Left cardiac atrium (tissue), 4 donors: ENCODE measurements at places on chromosomes 12 and 14. TPM values are rescaled to one million over a fixed set of nuclear protein-coding genes. Genes with fewer than 3 reads are reported as not detected.

TBC1D30 gene
- total RNA-seq = 3.0 TPM

NPAS3 gene
- total RNA-seq = 2.4 TPM

ABCC9 gene
- 44.6 TPM for total RNA-seq

MYF5 gene
- not detected for total RNA-seq

LTBP2 gene
- total RNA-seq = 43.3 TPM

KRT83 gene
- total RNA-seq = not detected

KITLG gene
- 12.0 TPM for total RNA-seq

BRMS1L gene
- total RNA-seq = 9.7 TPM

SCN8A gene
- 0.21 TPM for total RNA-seq

POLE2 gene
- 1.2 TPM for total RNA-seq

FAM186B gene
- 0.31 TPM for total RNA-seq

CBLN3 gene
- total RNA-seq = 2.2 TPM

TMEM132C gene
- 11.1 TPM for total RNA-seq

STYK1 gene
- not detected for total RNA-seq

SERPINA10 gene
- not detected for total RNA-seq

C12orf43 gene
- 10.4 TPM for total RNA-seq

GPRC5D gene
- total RNA-seq = not detected

SYT1 gene
- 1.5 TPM for total RNA-seq

HELB gene
- 1.4 TPM for total RNA-seq

PLEKHG7 gene
- not detected for total RNA-seq

ARHGEF25 gene
- total RNA-seq = 17.3 TPM

PDZRN4 gene
- total RNA-seq = 0.50 TPM

FAM181A gene
- total RNA-seq = not detected

RSRC2 gene
- total RNA-seq = 43.8 TPM

B4GALNT3 gene
- total RNA-seq = 22.1 TPM

ARHGDIB gene
- 80.0 TPM for total RNA-seq

HOXC10 gene
- total RNA-seq = not detected

SOAT2 gene
- total RNA-seq = not detected

PLEK2 gene
- 0.35 TPM for total RNA-seq

RNFT2 gene
- total RNA-seq = 3.1 TPM

CISTR gene
- 1.9 TPM for total RNA-seq

MYH7 gene
- 201 TPM for total RNA-seq

SRRM4 gene
- 0.13 TPM for total RNA-seq

COX8C gene
- total RNA-seq = not detected

SLC5A8 gene
- not detected for total RNA-seq

APOF gene
- total RNA-seq = not detected

RGS6 gene
- 12.4 TPM for total RNA-seq

OR10G2 gene
- total RNA-seq = not detected

BCAT1 gene
- 14.0 TPM for total RNA-seq

CPM gene
- total RNA-seq = 18.4 TPM
